Fibroblast of villous mesenchyme (primary cell): ENCODE measurements at places on chromosomes 1 and 21. TPM values are rescaled to one million over a fixed set of nuclear protein-coding genes. Genes with fewer than 3 reads are reported as not detected.
A peak's percentile ranks its signal among the peaks of the same experiment; 100 is the strongest.

MRPL24 gene
- total RNA-seq = 21.6 and 26.1 TPM in 2 replicates

GRCh38 chr21:33769057-33769456 lies 126.8 kb downstream of the ITSN1 start:
- DNase-seq = no peak

C1orf53 gene
- 5.6 and 8.1 TPM in 2 replicates for total RNA-seq

DNA sequence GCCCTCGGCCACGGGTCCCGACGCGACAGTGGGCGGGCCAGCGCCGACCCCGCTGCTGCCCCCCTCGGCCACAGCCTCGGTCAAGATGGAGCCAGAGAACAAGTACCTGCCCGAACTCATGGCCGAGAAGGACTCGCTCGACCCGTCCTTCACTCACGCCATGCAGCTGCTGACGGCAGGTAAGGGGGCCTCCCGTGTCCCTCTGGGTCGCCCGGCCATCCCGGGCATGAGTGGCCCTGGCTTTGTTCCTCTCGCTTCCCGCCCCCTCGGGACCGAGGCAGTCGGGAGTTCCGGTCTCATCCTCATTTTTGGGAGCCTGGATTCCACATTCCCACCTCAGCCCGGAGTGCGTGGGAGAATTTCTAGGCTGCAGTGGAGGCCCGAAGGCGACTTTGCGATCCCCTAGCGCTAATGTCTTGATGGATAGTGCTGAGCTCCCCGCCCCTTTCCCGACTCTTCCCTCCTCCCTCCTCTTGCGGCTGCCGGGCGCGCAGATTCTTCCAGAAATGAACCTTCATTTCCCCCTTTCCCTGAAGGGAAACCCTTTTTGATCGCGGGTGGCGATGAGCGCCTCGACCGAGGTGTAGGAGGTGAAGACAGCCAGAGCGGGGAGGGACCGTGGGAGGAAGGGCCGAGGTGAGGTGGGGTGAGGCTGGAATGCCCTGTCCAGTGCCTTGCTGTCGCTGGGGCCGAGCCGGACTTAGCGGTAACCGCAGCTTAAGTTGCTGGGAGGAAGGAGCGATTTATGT lies 705 bp downstream of the KHDRBS1 start:
- peak; percentile 56 for DNase-seq

- DNase-seq = no peak
Observed at GRCh38 chr21:31398574-31398973, 54.5 kb upstream of the TIAM1 start.

- DNase-seq = no peak
Observed at GRCh38 chr1:227895828-227896685, 51.7 kb downstream of the WNT9A start.

DNA sequence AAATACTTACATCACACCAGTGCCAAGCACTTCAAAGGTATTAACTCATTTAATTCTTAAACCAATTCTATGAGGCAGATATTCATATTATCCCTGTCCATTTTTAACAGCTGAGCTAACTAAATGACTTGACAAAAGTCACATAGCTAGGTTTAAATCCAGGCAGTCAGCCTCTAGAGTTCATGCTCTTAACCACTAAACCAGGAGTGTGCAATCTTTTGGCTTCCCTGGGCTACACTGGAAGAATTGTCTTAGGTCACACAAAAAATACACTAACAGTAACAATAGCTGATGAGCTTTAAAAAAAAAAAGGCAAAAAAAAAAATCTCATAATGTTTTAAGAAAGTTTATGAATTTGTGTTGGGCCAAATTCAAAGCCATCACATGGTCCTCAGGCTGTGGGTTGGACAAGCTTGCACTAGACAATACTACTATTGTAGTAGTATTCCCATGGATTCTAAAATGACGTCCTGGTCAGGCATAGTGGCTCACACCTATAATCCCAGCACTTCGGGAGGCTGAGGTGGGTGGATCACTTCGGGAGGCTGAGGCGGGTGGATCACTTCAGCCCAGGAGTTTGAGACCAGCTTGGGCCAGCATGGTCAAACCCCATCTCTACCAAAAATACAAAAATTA lies 10.0 kb downstream of the UBR4 start:
- DNase-seq = no peak

DNA sequence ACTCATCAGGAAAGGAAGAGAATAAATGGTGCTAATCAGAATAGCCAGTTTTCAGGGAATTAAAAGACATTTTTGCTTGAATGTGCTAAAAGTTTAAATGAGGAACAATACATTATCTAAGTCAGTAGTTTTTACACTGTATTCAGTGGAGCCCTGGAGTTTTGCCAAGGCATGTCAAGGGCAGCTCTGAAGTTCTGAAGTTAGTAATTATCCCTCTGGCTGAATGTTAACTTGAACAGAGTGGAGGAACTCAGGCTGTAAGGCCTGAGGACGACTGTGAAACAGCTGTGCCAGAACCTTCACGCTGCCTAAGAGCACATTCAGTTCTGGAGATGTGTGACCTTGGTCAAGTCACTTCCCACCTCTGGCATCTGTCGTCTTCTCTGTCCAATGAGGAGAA lies 68.1 kb downstream of the EDEM3 start:
- DNase-seq = peak; percentile 10

DNA sequence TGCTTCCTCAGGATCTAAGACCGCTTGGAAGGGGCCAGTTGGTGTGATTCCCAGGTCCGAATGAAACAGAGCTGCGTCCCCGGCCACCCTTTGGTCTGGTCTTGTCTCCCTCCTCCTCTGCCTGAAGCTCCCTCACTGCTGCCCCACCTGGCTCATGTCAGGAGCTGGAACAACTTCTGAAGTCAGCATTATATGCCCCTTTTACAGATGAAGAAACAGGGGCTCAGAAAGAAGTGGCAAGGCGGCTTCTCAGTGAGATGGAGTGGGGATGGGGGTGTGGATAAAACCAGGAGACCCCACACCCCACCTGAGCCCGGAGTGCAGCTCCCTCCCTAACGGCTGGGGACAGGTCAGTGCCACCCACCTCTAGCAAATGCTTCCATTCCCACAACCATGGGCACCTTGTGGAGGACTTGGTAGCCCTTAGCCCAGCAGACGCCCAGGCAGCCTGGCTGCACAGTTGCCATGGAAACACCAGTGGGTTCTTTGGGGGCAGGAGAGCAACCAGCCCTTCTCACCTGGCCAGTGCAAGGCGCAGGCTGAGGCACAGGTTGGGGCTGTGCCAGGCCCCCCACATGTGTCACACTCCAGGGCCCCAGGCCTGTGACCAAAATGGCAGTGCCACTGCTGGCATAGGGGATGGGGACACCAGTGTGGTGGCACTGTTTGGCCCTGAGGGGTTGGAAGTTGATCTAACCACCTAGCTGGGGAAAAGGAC lies 31.9 kb upstream of the ECE1 start:
- no peak for DNase-seq

- DNase-seq = peak; percentile 100
Observed at GRCh38 chr1:94648225-94649007, 106.9 kb upstream of the F3 start.

ADGRL4 gene
- 1.9 and 4.7 TPM in 2 replicates for total RNA-seq

OR2T2 gene
- not detected in 2 replicates for total RNA-seq

DNA sequence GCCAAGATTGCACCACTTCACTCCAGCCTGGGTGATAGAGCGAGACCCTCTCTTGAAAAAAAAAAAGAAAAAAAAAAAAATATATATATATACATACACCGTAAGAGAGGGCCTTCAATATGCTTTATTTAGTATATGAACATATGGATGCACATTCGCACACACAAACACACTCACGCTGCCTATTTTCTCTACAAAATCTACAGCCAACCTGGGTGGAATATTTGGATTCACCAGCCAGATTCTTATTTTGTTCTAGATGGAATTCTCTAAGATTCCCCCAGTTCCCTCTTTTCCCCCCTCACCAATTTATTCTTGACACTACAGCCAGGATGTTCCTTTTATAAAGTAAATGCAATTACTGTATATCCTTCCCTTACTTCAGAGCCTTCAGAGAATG lies 131.6 kb downstream of the TM2D1 start:
- DNase-seq = no peak

DNA sequence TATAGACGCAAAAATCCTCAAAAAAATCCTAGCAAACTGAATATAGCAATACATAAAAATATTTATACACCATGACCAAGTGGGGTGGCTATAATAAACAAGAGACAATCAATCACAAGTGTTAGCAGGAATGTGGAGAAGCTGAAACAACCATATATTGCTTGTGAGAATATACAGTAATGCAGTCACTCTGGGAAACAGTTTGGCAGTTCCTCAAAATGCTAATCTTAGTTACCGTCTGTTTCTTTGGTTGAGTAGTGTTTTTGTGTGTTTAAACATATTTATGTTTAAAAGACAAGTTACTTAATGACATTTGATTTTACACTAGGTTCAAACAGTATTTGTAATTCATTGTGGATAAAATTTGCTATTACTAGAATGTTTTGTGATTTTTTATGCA lies 792.0 kb downstream of the LTN1 start:
- DNase-seq = no peak

GRCh38 chr21:25637851-25638659 lies 1.0 kb upstream of the JAM2 start:
- peak; percentile 59 for DNase-seq

- DNase-seq = no peak
Observed at GRCh38 chr1:37040261-37040660, 5.9 kb upstream of the GRIK3 start.

GRCh38 chr1:6898974-6899539 lies 113.8 kb downstream of the CAMTA1 start:
- DNase-seq = peak; percentile 13

- peak; percentile 5 for DNase-seq
Observed at GRCh38 chr1:194028002-194028401, 841.6 kb upstream of the B3GALT2 start.

DNA sequence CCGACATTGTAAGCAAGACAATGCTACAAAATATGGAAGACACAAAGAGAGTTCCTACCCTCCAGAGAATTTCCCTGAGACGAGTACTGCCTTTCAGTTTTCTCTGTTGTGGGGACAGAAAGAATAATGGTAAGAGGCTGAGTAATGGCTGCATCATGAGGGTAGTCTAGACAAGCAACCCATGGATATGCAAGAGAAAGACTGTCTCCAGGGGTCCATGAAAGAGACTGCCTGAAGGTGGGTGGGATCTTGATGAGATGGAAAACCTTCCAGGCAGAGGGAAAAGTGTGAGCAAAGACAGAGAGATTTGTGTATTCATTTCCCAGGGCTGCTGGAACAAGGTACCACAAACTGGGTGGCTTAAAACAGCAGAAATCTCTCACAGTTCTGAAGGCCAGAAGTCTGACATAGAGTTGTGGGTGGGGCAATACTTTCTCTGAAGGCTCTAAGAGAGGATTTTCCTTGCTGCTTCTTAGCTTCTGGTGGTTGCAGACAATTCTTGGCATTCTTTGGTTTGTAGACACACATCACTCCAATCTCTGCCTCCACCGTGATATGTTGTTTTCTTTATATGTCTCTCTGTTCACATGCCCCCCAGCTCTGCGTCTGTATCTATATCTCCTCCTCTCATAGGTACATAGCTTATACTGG lies 41.4 kb downstream of the ANP32E start:
- peak; percentile 21 for DNase-seq

CTTNBP2NL gene
- total RNA-seq = 20.9 and 30.2 TPM in 2 replicates

- DNase-seq = no peak
Observed at GRCh38 chr1:41917076-41917475, 1.6 kb downstream of the HIVEP3 start.

LRRC71 gene
- total RNA-seq = not detected in 2 replicates

DNA sequence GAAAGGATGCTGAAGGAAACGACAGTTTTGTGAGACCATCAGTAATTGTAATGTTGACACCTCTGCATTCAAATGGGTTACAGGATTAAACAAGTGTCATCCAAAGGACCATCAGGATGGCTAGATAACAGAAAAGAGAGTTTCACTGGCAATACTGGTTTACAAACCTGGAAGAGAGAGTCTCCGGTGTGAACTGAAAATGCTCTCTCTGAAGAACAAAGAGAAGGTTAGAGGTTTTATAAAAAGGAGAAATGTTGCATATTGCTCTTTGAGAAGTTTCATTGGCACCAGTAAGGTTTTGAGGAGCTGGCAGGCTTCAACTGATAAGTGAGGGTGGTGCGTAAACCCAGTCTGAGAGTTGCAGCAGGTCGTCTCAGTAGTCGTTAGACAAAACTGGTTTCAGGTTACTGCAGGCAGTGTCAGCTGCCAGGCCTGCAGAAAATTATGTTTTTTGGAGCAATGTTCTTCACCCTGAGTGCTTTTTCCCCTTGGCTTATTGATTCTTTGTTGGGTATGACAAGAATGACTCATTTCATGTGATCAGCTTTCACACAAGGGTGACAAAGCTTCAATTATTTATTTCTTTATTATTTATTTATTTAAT lies 42.2 kb downstream of the KCNK1 start:
- no peak for DNase-seq

- DNase-seq = peak; percentile 84
Observed at GRCh38 chr1:167687919-167688519, 33.8 kb upstream of the MPZL1 start.

DNA sequence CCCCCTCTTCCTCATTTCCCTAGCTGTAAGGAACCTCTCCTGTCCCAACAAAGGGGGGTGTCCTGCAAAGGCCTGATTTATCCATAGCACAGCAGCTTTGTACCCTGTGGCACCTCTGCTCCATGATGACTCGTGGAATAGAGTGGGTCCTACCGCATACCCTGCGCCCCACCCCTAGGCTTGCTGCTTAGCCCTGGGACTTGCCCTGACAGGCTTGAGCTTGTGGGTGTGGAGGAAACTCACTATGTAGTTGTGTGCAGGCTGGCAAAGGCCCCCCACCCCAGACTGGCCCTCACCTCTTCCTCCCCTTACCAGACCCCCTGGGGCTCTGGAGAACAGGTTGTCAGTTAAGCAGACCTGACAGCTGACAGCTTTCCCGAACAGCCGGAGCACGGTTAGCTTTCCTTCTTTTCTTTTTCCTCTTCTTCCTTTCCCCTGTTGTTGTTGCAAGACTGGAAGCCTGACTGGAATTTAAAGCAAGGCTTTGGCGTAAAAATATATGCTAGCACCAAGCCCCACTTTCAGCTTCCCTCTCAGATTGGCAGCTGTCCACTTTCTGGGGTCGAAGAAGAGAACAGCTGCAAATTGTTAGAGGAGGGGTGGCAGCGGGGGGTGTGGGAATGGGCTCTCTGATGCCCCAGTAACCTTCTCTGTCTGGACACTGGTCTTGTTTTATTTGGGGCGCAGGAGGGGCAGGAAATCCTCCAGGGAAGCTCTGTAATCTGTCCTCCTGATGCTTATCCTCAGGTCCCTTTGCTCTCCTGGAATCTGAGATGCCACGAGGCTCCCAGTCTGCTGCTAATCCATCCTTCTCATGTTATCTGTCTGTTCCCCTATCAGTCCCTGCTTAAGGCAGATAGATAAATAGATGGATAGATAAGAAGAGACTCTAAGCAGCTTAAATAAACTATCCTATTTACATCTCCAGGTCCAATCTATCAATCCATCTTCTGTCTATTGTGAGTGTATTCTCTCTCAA lies 134.6 kb downstream of the BRINP2 start:
- no peak for DNase-seq

DNA sequence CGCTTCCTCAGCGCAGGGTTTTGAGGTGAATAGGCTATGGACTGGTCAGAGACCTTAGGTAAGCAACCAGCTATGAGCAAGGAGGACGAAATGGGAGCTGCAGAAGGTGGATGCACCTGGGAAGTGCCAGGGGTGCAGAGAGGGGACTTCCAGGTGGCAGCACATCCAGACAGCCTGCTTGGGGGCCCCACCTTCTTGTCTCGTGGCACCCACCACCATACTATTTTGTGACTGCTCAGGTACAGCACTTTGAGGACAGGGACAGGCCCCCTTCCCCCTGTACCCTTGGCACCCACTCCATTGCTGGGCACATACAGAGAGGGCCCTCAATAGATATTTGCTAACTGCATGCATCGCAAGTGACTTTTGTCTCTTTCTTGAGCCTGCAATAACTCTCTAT lies 777 bp upstream of the KISS1 start:
- no peak for DNase-seq

GRCh38 chr1:26477446-26478152 lies 5.4 kb downstream of the HMGN2 start:
- no peak for DNase-seq

SPATA21 gene
- total RNA-seq = under 0.01 TPM in 1 of 2 replicates, not detected in the other
